Cortex of kidney (tissue), 1 donor: ENCODE measurements at places on chromosomes 6 and 20.

- DNase-seq, result no peak
These were observed 11.8 kb upstream of the MRGBP start for GRCh38 chr20:62784497-62784896.

DNA sequence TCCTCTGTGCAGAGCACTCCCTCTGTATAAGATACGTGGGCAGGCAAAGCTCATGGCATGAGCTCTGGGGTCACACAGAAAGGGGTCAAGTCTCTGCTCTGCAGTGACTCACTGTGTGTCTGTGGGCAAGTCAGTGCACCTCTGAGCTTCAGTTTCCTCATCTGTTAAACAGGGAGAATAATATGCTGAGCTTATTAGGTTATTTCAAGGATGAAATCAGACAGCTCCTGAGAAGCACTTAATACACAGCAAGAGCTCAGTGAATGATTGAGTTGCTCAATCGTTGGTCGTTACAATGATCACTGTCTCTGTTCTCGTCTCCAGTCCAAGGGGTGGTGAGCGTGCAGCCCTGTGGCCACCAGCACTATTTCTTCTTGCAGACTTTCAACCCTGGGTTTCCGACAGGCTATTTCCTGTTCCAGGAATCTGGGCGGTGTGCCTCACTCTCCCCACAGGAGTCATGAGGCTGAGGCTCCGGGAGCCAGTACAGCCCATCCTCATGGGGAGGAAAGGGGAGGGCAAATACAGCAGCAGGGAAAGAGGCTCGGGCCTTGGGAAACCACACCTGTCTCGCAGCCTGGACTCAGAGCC is 28.9 kb downstream of the KIAA1755 start:
- DNase-seq, result no peak

DNA sequence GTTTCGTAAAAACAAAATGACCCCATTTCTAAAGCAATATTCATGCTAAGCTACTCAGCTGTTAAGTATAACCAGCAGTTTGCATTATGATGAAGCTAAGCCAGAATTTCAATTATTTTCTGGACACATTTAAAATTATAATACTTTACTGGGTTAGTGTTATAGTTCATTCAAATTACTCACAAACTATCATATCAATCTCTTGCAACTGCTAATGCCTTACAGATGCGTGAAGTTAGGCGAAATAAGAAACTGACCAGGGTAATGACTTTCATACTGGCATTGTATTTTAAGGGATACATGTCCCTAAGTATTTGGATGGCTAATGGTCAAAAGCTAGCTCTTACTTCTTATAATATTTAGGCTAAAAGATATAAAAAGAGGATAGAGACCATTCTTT is 249.6 kb downstream of the TSHZ2 start:
- DNase-seq, result no peak

DNA sequence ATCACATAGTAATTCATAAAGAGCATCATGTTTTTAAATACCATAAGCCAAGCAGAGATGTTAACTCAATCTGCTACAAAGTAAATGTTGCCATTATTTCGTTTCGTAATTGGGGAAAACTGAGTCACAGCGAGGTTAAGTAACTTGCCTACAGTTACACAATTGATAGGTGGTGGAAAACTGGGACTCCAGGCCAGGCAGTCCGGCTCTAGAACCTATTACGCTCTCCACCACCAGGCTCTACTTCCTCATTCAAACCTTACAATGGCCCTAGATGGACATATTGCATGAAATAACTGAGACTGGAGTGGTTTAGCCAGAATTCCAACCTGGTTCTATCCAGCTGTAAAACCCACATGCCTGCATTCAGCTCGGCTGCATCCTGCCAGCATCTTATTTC is 58.2 kb downstream of the LINC00237 start:
- DNase-seq, result no peak

- DNase-seq, result no peak
These were observed 41.8 kb upstream of the TOP1 start for GRCh38 chr20:40986774-40987173.

- DNase-seq, result no peak
These were observed 8.4 kb upstream of the E2F1 start for GRCh38 chr20:33694639-33695012.
